ENCODE measurements at places on chromosomes 16 and 17.

DNA sequence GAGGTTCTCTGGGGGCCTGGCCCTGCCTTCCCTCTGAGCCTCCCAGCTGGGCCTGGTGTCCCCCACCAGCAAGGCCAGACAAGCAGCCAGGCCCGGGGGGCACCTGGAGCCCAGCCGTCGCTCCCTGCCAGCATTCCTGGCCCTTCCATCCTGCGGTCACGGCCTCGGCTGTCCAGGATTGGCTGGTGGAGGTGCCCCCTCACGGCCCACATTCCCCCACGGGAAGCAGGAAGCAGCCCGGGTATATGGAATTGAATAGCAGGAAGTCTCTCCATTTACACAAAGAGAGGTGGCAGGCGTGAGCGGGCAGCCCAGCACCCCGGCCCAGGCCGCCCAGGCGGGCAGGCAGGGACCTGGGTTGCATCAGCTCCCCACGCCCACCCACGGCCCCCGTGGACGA lies 14.5 kb downstream of the TRAF7 start:
- no peak for DNase-seq

- DNase-seq = no peak
Observed at GRCh38 chr17:81526662-81527571, 1.3 kb upstream of the FSCN2 start.

- DNase-seq = no peak
Observed at GRCh38 chr16:57500578-57501111, 14.4 kb upstream of the DOK4 start.

DNA sequence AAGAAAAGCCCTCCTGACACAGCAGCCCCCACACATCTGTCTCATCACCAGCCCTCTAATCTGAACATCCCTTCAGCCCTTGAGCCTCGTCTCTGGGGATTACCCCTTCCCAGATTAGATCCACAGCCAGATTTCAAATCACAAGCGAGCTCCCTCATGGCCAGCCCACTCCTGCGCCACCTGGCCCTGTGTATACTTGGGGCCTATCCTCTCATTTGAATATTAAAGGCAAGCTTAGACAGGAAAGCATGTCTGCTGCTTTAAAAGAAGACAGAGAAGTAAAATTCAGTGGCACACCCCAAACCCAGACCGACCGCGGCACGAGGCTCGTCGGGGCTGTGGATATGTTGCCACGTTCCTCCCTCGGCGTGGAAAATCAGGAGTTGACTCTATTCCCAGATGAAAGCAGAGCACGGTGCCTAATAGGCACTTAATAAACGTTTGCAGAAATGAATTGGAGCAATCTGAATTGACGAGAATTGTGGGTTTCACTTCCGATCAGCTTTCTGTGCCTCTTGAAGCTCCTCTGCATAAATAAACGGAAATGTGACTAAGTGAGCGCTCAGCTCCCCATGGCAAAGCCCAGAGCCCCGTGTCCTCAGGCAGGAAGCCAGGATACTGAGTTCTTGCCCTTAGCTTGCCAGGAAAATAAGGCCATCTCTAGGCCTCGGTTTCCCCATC lies 108.0 kb downstream of the CCDC182 start:
- no peak for DNase-seq

All from CD4-positive, alpha-beta T cell treated with Interleukin-1 beta for 1 hour (primary cell).